Mesendoderm (in vitro differentiated cells): ENCODE measurements at places on chromosomes 5 and 9.
A peak's percentile ranks its signal among the peaks of the same experiment; 100 is the strongest.

DNA sequence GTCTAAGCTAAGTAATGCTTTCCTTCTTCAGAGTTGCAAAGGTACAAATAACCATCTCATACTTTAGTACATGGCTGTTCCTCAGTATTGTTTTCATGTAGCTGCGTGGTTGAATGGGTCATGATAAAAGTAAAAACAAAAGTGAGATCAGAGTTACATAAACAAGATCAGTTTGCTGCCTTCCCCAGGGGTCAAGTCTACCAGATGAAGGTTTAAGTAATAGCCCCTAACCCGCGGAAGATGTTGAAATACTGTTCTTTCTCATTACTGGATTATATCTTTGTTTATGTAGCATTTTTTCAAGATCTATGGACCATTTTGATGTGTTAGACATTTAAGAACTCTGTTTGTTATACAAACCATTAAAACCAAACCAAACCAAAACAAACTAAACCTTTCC is 34.1 kb upstream of the ARRDC3 start:
- no peak for DNase-seq

GRCh38 chr9:36080519-36080918 is 43.8 kb downstream of the RECK start:
- no peak for DNase-seq

DNA sequence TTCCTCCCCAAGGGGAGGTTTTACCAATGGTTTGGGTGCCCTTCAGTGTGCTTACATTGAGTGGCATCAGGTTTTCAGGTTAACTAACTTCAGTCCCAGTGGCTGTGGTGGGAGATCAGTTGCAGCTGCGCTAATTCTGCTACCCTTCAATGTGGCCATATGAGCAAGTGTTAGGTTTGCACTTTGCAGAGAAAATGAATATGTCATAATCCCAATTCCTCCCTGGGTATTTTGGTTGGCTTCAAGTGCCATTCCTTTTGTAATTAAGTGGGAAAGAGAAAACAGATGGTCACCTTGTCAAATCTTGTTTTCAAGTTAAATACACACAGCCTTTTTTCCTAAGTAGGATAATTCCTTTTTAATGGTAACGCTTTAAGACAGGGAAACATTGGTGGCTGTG is 236.2 kb downstream of the TLE4 start:
- DNase-seq, result no peak

- peak; percentile 6 for DNase-seq
These were observed 2060.5 kb downstream of the MAT2B start for GRCh38 chr5:165565911-165566310.

DNA sequence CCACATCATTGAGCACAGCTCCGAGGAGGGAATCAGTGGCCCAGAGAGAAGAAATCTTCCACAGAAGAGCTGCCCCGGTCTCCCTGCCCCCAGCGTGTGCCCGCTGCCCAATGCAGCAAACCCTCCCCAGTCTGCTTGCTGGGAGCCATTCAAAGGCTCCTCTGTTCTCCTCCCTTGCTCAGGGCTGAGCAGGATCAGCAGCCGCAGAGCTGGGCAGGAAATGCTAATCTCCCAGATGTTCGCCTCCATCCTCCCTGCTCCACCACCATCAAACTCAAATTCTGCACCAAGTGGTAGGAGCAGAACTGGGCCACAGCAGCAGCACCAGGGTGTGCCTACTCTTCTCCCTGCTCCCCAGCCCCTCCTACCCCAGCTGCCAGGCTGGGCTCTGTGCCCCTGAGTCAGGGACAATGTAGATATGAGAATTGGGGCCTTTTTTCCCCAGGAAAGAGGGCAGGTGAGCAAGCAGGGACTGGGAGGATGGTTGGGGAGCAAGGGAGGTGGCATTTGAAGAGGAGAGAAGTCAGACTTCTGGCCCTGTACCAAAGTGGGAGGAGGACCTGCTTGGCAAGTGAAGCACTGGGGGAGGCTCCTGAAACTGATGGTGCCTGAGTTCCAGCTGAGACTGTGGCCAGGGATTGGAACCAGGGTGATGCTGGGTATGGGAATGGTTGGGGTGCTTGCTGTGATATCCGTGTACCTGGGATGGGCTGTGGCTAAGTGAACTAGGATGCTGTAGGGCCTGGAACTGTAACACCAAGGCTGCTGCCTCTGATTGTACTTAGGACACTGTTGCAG is 1.9 kb upstream of the PCDH1 start:
- DNase-seq, result no peak

DNA sequence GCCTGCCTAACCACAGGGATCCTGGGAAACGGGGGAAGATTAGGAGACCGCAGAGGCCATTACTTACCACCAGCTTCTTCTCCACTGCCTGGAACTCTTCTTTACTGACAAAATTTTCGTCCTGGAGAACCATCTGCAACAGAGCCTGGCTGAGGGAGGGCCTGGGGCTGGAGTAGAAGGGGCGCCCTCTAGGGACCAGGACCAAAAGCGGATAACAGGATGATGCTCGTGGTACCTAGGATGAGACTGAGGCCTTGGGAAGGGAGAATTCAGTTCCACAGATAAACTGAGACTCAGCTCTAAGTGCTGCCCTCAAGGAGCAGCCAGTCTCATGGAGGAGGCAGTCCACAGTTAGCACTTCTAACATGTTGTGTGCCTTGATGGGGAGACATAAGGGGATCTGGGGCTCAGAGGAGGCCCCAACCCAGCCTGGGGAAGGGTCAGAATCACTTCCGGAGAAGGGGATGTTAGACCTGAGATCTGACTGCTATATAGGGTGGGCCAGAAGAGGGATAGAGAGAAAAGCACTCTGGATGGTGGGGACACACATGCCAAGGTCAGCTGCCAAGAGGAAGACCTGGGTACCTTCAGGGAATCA is 1.2 kb downstream of the SPATA24 start:
- peak; percentile 80 for DNase-seq

DNA sequence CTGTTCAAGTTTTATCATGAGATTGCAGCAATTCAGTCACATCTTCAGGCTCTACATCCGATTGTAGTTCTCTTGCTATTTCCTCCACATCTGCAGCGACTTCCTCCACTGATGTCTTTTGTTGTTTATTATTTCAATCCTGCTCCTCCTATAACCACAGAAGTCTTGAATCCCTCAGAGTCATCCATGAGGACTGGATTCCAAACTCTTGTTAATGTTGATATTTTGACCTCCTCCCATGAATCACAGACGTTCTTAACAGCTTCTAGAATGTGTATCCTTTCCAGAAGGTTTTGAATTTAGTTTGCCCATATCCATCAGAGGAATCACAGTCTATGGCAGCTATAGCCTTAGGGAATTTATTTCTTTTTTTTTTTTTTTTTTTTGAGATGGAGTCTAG is 3.6 kb downstream of the FBXO38 start:
- DNase-seq, result no peak

DNA sequence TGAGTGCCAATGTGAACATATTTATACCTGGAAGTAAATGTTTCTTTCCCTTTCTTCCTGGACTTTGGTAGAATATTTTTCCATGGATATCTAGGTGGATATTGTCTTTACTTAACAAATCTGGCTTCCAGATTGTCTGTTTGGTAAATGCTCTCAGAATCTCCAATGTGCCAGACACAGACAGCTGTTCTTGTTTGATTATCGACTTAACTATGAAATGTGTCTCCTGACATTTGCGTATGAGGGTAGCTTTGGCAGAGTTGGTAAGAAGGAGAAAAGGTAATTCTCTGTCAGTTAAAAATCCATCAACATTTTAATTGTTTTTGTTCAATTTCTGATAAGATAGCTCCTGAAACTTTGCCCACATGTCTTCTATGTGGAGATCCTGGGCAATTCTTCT is 196.4 kb upstream of the NUDT12 start:
- DNase-seq, result no peak

- DNase-seq, result no peak
These were observed 14.0 kb downstream of the GGTA1 start for GRCh38 chr9:121485623-121486022.

DNA sequence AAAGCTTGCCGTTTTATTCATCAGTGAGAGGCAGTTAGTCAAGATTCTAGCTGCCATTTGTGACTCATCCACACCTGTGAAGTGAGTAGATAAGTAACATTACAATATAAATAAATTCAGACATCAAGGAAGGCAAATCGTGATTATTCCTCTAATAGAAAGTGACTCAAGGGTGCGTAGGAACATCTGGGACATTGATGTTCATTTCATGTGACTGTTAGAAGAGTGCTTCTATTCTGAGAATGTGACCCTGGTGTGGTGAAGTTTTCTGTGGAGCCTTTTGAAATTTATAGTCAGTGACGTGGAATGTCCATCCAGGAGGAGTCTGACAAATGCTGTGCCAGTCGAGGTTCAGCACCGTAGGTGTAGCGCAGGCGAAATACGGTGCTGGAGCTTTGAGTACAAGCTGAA is 48.4 kb upstream of the FAM240B start:
- DNase-seq, result no peak

GRCh38 chr5:128002425-128002824 is 81.1 kb upstream of the SLC12A2 start:
- no peak for DNase-seq

GRCh38 chr5:32443541-32444430 is 754 bp downstream of the ZFR start:
- peak; percentile 85 for DNase-seq

DNA sequence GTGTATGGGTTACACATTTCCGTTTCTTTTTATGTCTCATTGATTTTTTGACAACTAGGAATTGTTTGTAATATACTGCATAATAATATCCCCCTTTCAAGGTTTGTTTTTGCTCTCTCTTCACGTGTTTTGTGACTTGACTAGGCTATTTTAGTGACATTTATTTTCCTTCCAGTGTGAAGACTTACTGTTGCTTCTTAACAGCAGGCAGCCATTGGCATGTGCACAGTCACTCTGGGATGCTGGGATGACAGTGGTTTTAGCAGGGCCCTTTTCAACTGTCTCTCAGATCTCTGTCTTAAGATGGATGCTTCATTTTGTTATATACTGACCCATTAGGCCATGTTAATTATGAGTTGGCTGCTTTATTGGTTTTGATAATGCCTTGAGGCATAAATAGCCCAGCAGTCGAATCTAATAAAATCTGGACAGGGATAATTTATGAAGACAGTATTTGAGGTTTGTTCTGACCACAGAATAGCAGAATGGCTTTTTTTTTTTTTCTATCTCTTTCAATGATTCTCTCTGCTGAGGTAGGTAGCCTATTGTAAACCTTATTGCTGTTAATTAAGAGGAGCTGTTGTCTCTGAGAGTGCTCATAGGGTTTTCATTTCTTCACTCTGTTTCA is 536.0 kb downstream of the GABRG2 start:
- no peak for DNase-seq

- no peak for DNase-seq
These were observed 216.8 kb downstream of the SEMA5A start for GRCh38 chr5:9329125-9329524.

GRCh38 chr5:73272351-73272750 is 99.4 kb downstream of the TMEM174 start:
- DNase-seq, result no peak

DNA sequence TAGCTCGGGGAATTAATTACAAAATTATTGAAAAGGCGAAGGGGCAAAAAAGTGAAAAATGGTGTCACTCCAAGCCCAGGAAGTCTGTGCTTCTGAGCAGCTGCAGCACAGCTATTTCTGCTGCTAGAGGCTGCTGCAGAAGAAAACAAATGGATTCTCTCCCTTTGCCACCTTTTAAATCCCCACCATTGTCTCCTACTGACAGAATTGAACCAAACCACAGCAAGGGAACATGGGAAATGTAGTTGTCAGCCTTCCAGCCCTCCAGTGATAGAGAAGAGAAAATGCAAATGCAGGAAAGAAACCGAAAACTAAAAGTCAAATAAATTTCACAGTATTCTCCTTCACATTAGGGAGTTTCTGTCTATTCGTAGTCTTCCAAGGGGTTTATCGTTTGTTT is 33.4 kb upstream of the CDC42SE2 start:
- DNase-seq, result peak; percentile 83

DNA sequence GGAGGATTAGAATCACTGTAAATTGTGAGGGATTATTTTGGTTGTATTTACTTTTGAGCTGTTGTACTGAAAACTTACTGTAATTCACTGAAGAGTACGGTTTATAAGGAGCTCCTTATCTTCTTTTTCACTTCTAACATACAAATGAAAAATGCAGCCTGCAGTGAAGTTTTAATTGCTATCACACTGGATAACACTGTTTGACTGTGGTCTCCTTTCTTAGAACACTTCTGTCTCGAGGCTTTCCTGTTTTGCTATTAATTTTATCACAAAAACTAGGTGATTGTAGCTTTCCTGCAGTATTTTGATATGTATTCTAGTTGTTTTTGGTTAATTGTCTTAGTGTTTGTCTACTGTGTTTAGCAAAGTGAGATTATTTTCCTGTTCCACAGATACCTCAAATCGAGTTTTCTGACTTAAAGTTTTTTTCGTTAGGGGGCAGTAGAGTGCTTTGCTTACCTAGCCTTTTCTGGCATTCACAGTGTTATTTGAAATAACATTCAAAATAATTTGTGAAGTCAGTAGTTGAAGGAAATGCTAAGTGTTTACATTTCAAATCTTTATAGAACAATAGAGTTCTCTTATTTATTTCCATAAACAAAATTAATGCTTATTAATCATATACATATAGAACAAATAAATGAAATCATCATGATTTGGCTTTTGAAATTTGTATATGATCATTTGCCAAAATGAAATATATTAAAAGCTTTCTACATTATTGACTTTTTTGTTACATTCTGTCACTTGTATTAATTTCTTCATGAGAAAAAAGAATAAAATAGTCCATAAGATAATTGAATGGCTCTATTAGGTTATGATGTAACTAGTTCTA is 52.9 kb downstream of the COMMD10 start:
- DNase-seq, result peak; percentile 66

DNA sequence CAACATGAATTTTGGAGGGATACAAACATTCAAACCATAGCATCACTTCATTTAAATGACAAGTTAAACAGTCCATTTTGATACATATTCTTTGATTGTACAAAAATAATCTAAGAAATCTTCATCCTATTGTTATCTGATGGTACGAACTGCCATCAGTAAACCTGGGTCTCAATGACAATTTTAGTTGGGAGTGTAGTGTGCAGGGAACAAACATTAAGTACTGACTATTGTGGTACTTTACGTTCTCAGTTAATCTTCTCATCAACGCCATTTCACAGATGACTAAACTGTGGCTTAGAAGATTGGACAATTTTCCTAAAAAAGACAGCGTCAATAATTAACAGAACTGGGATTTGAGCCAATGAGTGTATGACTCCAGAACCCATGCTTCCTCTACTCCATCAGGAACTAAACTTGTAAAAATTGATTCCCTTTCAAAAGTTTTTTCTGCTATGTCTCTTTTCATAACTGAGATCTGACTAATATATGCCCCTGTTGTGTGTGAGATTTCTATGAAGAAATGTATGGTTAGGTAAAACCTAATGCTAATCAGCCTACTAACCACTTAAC is 21.1 kb downstream of the TNPO1 start:
- no peak for DNase-seq

DNA sequence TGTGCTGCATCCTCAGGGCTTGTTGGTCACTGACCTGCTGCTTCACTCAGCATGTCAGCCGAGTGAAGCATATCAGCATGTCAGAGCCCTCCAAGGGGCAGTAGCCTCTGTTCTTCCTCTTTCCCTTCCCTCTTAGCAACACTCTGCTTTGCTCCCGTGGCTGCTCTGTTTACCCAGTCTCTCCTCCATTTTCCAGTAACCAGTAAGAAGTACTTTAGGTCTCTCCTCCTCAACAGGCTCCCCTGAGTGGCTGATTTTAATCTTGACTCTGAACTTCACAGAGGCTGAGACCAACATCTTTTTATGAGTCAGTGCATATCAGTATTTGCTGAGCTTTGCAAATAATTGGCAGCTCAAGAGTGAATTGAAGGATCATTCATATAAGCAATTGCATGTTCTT is 18.6 kb upstream of the ADRB2 start:
- no peak for DNase-seq

GRCh38 chr5:103849934-103850333 is 287.3 kb upstream of the NUDT12 start:
- no peak for DNase-seq

GRCh38 chr5:9340085-9340484 is 205.8 kb downstream of the SEMA5A start:
- no peak for DNase-seq
